T-helper 2 cell treated with Interferon-gamma antibody and Interleukin-4, amounts not matched to agents 5 μg/mL and 100 μg/mL, for 36 hours (primary cell): ENCODE measurements at places on chromosomes 1 and 21.

GRCh38 chr1:58786184-58786926 lies 2.5 kb upstream of the JUN start:
- peaks cover 4% of the 10 kb centered on the region for H3K27me3 ChIP-seq
- peaks cover 16% of the 10 kb centered on the region for H3K4me1 ChIP-seq
- peaks cover 22% of the 10 kb centered on the region for H3K36me3 ChIP-seq

DNA sequence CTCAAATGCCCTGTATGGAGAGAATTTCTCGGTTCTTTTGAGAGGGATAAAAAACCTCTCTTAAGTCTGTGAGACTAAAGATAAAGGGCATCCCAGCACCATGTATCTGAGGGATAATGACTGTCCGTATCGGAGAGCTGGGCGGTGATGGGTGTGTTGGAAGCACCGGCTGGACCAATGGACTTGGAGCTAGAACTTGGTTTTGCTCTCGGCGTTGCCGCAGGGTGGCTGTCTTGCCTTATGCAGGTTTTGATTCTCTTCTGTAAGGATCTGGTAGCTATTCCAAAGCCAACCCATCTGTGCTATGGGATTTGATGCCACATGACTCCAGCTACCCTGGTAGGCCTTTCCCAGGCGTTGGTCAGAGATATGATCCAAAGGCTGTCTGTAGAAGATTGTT lies 348.8 kb downstream of the KIF26B start:
- H3K27ac ChIP-seq = no peak overlapping the region
- H3K27me3 ChIP-seq = no peaks in the 10 kb centered on the region
- no peak overlapping the region for H3K4me3 ChIP-seq
- H3K4me1 ChIP-seq = no peaks in the 10 kb centered on the region
- no peaks in the 10 kb centered on the region for H3K36me3 ChIP-seq

- no peak overlapping the region for H3K4me3 ChIP-seq
- no peaks in the 10 kb centered on the region for H3K27me3 ChIP-seq
- H3K4me1 ChIP-seq = no peaks in the 10 kb centered on the region
- H3K36me3 ChIP-seq = no peaks in the 10 kb centered on the region
These were observed 194.7 kb downstream of the AK5 start for GRCh38 chr1:77476475-77476874.

DNA sequence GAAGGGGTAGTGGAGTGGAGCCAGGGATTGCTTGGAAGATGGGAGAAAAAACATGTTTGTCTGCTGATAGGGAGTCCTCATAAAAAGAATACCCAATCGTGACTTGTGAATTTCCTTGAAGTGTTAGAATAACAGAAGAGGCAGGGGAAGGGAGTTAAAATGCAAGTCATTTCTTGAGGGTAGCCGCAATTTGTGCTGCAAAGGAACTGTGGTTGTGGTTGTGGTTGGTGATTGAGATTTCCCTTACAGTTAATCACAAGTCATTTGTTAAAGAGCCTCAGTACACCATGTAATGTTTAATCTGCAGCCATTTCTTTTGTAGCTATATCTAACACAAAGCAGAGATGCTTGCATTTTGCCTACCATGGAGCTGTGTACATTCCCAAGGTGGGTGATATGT lies 38.5 kb upstream of the EGLN1 start:
- peak; percentile 82 for DNase-seq
- H3K4me3 ChIP-seq = peak overlapping the region; percentile 2
- H3K4me1 ChIP-seq = peaks cover 30% of the 10 kb centered on the region
- peaks cover 2% of the 10 kb centered on the region for H3K36me3 ChIP-seq
- H3K27me3 ChIP-seq = peaks cover 57% of the 10 kb centered on the region
- H3K27ac ChIP-seq = peak overlapping the region; percentile 34

DNA sequence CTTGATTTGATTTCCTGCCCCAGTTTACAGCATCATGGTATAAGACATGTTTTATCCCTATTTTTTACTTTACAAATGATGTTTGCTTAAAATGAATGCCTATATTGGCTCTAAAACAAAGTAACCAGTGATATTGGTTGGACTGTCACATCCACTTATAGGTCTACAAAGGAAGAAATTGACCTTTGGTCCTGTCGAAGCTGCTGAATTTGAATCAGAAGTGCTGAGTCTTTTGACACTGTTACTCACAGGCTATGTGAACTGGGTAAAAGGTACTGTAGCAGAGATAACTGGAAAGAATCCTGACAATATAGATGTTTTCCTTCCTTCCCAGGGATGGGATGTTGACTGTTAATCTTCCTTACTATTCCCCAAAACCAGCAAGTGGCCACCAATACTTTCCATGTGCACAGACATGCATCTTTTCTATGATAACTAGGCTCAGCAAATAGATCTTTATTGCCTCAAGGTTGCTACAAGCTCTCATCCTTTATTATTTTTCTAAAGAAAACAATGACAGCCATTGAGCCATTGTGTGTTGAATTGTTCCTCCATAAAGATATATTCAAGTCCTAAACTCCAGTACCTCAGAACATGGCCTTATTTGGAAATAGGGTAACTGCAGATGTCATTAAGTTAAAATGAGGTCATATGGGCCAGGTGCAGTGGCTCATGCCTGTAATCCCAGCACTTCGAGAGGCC lies 175.9 kb upstream of the NR5A2 start:
- no peak overlapping the region for H3K27ac ChIP-seq
- H3K4me1 ChIP-seq = no peaks in the 10 kb centered on the region

GRCh38 chr1:51514733-51515132 lies 4.3 kb downstream of the EPS15 start:
- no peak overlapping the region for H3K27ac ChIP-seq
- DNase-seq = no peak
- peaks cover 4% of the 10 kb centered on the region for H3K36me3 ChIP-seq

DNA sequence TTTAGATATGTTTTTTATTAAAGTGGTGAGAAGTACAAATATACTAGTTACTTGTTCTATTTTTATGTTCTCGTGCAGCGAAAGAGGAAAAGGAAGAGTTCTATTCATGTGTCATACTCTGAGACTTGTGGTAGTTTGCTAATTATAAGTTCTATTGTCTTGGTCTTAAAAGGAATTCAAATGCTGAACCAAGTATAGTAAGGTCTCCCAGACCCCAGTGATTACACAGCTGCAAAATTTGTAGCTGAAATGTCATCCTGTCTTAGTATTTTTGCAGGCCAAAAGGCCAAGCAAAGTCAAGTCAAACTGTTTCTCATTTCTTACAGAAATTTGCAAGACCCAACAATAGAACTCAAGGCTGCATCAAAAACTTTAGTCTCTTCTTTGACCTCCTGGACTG lies 268.7 kb downstream of the CHRM3 start:
- H3K4me3 ChIP-seq = no peak overlapping the region
- no peak overlapping the region for H3K27ac ChIP-seq
- DNase-seq = no peak
- H3K27me3 ChIP-seq = no peaks in the 10 kb centered on the region

- H3K4me1 ChIP-seq = peaks cover 70% of the 10 kb centered on the region
- peak overlapping the region; percentile 77 for H3K4me3 ChIP-seq
- H3K27me3 ChIP-seq = no peaks in the 10 kb centered on the region
- DNase-seq = peak; percentile 61
- H3K27ac ChIP-seq = peak overlapping the region; percentile 94
These were observed 86.6 kb upstream of the DPH5 start for GRCh38 chr1:101112051-101112780.

GRCh38 chr1:86778569-86779239 lies 74.3 kb downstream of the SH3GLB1 start:
- no peak overlapping the region for H3K27ac ChIP-seq
- H3K4me1 ChIP-seq = peaks cover 9% of the 10 kb centered on the region
- H3K36me3 ChIP-seq = no peaks in the 10 kb centered on the region
- DNase-seq = no peak
- H3K27me3 ChIP-seq = no peaks in the 10 kb centered on the region

GRCh38 chr1:10507111-10507879 lies 32.5 kb downstream of the PEX14 start:
- H3K27ac ChIP-seq = peak overlapping the region; percentile 62
- H3K27me3 ChIP-seq = no peaks in the 10 kb centered on the region
- peak overlapping the region; percentile 44 for H3K4me3 ChIP-seq
- H3K36me3 ChIP-seq = peaks cover 15% of the 10 kb centered on the region

DNA sequence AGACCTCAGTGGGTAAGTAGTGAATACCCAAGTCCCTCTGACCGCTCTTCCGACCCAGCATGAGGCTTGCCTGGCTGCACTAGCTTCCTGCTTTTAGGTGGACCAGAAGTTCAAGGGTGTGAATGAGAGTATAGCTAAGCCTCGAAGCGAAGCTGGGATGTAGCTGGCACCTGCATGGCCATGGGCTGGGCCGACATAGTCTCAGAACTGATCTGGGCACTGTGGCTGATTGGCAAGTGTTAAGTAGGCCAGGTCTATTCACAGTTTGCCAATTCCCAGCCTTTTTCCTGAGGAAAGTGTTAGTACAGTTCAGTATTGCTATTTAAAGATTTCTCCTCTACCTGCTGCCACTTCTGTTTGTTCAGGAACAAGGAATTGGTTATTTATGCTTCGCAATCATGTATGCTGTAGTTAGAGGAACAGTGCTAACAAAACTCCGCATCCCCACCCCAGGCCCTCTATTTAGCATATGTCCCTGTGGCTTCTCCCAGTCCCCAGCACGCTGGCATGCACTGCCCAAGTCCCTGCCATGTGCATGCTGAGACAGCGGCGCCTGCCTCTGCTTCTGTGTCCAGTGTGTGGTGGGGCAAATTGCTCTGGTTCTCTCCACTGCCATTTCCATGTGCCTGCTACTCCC lies 16.3 kb downstream of the SPATA46 start:
- no peaks in the 10 kb centered on the region for H3K27me3 ChIP-seq
- H3K4me1 ChIP-seq = no peaks in the 10 kb centered on the region
- no peaks in the 10 kb centered on the region for H3K36me3 ChIP-seq
- DNase-seq = no peak
- H3K4me3 ChIP-seq = no peak overlapping the region

- H3K4me3 ChIP-seq = no peak overlapping the region
- no peak for DNase-seq
- H3K4me1 ChIP-seq = no peaks in the 10 kb centered on the region
These were observed 15.8 kb upstream of the CYB5R1 start for GRCh38 chr1:202982715-202983430.

DNA sequence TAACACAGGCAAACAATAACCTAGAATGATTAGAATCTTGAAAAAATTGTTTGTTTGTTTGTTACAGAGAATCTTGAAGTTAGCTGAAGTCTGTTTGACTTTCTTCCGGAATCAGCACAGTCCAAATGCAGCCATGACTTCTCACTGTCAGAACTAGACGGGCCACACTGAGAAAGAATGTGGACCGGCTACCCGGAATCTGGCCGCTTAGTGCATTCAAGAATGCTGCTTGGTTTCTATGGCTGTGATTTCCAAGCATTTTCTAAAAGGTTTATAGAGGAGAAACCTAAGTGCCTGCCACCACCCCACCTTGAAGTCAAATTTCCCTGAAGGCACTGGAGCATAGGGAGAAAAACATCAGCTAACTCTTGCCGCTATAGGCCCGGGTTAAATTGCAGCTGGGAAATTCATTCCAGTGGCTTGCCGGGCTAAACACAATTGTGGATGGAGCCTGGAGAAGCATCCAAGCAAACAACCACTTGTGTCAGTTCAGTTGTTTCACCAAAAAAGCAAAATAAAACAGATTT lies 231.1 kb downstream of the DISC1 start:
- no peak overlapping the region for H3K27ac ChIP-seq
- no peaks in the 10 kb centered on the region for H3K36me3 ChIP-seq
- no peak overlapping the region for H3K4me3 ChIP-seq

DNA sequence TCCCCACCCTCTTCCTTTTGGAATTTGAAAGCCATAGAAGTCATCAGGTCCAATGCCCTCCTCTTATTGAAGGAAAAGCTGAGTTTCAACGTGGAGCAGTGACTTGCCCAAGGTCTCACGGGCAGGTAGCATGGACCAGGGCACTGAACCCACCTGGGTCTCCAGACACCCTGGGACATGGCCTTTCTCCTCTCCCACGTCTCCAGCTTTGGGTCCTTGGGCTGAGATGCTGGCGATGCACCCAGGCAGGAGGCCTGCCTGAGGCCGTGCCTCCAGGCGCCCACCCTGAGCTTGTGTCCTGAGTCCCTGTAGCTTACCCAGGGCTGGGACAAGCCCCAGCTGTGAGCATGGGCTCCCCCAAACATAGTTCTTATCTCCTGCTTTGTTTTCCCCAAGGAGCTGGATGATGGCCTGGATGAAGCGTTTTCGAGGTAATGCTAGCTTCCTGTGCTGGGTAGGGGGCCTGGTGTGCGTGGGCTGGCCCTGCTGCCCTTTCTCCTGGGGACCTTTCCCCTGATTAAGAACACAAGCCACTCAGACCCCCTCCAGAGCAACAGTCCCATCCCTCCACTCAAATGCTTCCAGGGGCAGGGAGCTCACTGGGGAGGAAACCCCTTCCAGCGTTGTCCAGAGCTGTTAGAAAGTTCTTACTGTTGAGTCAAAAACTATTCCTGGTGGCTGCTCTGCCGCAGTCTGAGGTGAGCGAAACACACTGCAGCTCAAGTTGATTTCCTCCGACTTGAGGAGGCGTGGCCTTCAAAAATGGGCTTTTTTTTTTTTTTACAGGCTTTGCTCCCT lies 21.6 kb downstream of the LDLRAP1 start:
- peaks cover 3% of the 10 kb centered on the region for H3K27me3 ChIP-seq
- peaks cover 17% of the 10 kb centered on the region for H3K36me3 ChIP-seq
- peak overlapping the region; percentile 60 for H3K27ac ChIP-seq

GRCh38 chr1:245197121-245197520 lies 42.3 kb downstream of the KIF26B start:
- H3K27me3 ChIP-seq = peaks cover 2% of the 10 kb centered on the region
- no peaks in the 10 kb centered on the region for H3K4me1 ChIP-seq
- H3K4me3 ChIP-seq = no peak overlapping the region
- H3K27ac ChIP-seq = no peak overlapping the region

DNA sequence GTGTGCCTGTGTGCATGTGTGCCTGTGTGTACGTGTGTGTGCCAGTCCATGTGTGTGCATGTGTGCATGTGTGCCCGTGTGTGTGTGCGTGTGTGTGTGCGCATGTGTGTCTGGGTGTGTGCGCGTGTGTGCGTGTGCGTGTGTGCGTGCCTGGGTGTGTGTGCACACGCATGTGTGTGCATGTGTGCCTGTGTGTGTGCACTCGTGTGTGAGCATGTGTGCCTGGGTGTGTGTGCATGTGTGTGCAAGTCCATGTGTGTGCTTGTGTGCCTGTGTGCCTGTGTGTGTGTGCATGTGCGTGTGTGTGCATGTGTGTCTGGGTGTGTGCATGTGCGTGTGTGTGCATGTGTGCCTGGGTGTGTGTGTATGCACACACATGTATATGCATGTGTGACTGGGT lies 28.7 kb upstream of the COL6A2 start:
- DNase-seq = no peak
- peaks cover 2% of the 10 kb centered on the region for H3K4me1 ChIP-seq
- H3K27me3 ChIP-seq = peaks cover 5% of the 10 kb centered on the region
- no peak overlapping the region for H3K27ac ChIP-seq

DNA sequence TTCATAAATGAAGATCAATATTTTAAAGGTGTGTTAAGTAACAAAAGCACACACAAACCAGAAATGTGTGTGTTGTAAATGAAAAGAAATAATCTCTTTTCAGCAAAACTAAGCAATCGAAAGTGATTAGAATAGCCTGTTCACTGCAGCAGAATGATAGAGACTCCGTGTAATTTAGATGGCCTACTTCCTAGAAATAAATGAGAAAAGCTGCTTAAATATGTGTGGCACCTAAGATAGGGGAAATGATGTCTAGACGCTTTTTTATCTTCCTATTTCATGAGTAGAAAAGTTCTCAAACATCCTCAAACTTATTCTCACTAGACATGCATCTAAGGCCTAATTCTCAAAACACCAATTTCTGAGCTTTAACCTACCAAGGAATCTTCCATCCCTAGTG lies 124.7 kb upstream of the BRINP3 start:
- H3K36me3 ChIP-seq = no peaks in the 10 kb centered on the region
- no peak overlapping the region for H3K4me3 ChIP-seq
- no peak overlapping the region for H3K27ac ChIP-seq
- H3K4me1 ChIP-seq = no peaks in the 10 kb centered on the region
- no peaks in the 10 kb centered on the region for H3K27me3 ChIP-seq
- DNase-seq = no peak

GRCh38 chr1:53115403-53116306 lies 26.8 kb downstream of the SLC1A7 start:
- H3K4me1 ChIP-seq = peaks cover 7% of the 10 kb centered on the region
- no peak overlapping the region for H3K27ac ChIP-seq
- H3K27me3 ChIP-seq = no peaks in the 10 kb centered on the region
- no peaks in the 10 kb centered on the region for H3K36me3 ChIP-seq
